ENCODE measurements at places on chromosomes 7 and 10.

DNA sequence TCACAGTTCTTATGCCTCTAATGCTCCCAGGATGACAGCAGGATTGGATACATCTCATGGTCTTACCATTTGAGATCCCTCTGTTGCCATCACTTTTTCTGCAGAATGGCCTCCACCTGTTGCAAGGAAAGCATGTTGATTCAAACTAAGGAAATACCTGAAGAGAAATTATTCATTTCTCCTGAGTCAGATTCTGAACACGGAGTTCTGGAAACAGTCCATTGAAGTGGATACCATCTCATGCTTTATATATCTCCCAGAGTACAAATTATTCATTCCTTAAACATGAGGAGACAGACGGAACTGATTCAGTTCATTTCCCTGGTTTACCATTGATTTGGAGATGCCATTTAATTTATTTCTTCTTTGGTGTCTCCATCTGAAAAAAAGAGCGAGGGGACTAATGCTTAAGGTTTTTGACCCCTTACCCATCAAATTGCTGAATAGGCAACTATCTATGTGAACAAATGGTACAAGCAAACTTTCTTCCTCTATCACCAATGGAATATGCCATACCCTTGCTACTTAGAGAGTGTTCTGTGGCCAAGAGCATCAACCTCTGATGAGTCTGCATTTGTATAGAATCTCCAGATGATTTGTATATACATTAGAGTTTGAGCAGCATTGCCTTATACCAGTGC is 305.0 kb upstream of the LRGUK start:
- DNase-seq = no peak

GRCh38 chr7:17063045-17063383 is 181.2 kb upstream of the AGR3 start:
- no peak for DNase-seq

GRCh38 chr7:65239707-65240352 is 133.8 kb upstream of the ZNF92 start:
- no peak for DNase-seq

DNA sequence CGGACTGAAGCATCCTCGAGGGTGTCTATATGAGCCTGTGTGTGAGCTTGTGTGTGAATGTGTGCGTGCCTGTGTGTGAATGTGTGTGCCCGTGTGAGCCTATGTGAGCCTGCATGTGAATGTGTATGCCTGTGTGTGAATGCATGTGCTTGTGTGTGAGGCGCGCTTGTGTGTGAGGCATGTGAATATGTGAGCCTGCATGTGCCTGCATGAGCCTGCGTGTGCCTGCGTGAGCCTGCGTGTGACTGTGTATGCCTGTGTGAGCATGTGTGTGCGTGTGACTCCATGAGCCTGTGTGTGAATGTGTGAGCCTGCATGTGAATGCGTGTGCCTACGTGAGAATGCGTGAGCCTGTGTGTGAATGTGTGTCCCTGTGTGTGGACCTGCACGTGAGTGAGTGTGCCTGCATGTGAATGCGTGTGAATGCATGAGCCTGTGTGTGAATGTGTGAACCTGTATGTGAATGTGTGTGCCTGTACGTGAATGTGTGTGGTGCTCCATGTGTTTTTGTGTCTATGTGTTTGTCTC is 33.4 kb downstream of the PDGFA start:
- DNase-seq = no peak

DNA sequence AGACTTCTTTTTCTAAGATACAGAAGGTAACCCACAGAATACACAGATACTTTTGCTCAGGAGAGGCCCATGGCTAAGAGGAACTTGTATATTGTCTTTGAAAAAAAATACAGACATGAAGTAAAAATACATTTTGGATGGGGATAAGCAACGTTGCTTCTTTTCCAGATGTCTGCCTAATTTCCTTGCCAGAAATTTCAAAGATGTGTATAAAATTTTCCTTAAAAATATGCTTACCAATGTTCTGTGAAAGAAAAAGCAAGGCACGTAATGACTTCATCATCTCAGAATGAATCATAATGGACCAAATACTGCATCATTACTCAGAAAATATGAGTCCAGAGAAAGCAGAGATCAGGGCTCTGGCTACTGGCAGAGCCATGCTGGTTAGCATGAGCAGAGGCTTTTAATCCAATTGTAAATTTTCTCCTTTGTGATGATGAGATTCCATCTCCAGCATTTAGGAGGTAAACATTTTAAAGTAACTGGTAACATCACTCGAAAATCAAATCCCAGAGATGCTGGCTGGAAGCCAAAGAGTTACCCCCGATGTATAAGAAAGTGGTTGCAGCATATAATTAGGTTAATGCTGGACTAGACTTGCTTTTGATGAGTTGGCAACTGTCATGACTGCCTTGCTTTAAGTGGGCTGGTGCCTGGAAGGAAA is 272.5 kb downstream of the SEMA3A start:
- DNase-seq = no peak

- no peak for DNase-seq
These were observed 228.0 kb upstream of the C7orf33 start for GRCh38 chr7:148362541-148362940.

DNA sequence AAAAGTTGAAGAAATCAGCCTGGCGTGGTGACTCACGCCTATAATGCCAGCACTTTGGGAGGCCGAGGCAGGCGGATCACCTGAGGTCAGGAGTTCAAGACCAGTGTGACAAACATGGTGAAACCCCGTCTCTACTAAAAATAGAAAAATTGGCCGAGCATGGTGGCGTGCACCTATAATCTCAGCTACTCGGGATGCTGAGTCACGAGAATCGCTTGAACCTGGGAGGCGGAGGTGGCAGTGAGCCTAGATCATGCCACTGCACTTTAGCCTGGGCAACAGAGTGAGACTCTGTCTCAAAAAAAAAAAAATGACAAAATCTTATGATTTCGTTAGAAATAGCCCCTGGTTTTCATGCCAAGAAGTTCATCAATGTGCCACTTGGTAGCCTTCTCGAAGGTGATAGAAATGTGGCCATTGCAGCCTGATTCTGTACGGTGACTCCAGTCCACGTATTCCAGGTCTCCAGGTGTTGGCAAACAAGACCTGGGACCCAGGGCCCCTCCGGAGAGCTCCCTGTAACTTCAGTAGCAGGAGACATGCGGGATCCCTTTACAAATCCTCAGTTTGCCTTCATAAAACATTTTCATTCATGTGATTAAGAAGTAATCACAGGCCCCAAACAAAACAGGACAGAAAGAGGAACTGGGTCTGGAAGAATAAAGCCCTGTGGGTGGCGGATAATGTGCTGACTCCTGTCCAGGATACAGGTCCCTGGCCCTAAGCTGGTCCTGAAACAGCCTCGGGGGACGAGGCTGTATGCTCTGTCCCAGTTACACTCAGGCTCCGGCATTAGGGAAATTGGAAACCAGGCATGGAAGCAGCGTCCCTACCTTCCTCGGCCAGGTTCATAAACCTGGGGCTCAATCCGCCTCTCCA is 207.3 kb upstream of the SH2B2 start:
- DNase-seq = no peak

DNA sequence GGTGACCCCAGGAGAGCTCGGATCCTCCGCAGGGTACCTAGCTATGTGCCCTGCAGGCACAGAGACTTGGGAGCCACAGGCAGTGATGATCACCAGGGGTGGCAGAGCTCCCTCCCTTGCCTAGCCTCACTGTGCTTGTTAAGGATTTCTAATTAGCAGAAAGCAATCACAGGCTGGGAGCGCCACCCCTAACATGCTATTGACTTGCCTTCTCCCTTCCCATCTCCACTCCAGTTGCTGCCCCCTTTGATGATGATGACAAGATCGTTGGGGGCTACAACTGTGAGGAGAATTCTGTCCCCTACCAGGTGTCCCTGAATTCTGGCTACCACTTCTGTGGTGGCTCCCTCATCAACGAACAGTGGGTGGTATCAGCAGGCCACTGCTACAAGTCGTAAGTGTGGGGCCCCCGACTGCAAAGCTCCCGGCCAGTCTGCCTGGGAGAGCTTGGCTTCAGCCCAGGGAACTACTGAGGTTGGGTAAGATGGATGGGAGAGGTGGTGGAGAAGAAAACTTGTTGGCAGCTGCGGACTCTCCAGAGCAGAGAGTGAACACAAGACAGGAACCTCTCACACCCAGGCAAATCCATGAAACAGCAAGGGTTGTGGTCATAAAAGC is 1.2 kb downstream of the PRSS1 start:
- DNase-seq = no peak

DNA sequence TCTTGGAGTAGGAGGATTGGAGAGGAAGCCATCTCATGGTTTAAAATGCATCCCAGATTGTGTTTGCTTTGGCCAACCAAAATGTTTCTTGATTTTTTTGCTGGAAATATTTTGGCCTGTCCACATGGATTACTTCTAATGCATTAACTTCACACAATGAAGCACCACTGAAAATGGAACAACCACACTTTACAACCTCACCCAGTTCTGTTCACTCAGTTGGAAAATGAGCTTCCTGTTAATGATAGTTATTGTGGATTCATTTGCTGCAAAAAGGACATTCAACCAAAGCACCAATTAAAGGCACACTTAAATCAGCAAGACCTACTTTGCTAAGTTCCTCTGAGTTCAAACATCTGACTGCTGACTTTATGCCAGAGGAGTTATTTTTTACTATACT is 11.3 kb upstream of the A1CF start:
- DNase-seq = no peak

DNA sequence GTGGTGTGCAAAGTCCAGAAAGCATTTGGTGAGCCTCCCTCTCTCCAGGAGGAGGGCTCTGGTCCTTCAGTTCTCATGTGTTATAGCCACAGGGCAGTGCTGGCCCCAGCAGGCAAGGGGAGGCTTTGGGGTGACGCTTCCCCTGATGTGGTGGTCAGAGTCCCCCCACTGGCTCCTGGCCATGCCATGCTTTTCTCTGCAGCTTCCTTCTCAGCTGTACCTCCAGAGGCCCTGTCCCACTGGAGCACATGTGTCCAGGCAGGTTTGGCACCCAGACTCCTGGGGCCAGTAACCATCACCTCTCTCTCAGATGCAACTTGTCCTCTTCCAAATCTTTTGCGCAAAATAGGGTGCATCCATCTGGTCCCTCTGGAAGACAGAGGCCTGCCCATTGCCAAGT is 233.0 kb upstream of the ZNF32 start:
- DNase-seq = no peak

GRCh38 chr10:127009366-127009765 is 104.1 kb downstream of the DOCK1 start:
- DNase-seq = no peak

GRCh38 chr10:17214971-17215781 is 12.9 kb upstream of the VIM start:
- no peak for DNase-seq

DNA sequence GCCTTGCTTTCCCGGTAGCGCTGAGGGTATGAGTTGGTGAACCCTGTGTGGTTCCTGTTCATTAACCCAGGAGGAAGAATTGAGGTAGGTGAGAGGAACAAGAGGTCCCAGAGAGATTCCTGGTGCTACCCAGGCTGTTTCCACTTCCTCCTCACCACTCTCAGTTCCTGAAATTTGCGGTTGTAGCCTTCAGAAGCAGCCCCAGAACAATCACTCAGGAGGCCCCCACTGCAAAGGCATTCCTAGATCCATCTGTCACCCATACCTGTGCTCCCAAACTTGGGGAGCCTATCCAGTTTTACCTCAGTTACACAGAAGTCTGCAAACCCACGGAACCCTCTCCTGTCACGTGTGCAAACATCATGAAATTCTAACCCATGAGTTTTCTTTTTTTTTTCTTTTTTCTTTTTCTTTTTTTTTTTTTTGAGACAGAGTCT is 9.0 kb upstream of the PIP4K2A start:
- DNase-seq = no peak

GRCh38 chr7:1160670-1161021 is 650 bp upstream of the ZFAND2A start:
- no peak for DNase-seq

DNA sequence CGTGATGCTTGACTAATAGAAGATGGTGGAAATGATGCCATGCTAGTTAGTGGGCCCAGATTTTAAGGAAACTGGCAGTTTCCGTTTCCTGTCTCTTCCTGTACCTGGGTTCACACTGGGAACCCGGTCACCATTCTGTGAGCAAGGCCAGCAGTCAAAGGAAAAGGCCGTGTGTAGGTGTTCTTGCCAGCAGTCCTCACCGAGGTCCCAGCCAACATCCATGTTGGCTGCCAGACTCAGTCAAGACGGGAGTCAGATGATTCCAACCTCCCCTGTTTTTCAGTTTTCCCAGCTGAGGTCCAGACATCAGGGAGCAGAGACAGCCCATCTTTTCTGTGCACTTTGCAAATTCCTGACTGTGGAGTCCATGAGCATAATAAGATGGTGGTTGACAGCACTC is 15.2 kb upstream of the PILRB start:
- no peak for DNase-seq

DNA sequence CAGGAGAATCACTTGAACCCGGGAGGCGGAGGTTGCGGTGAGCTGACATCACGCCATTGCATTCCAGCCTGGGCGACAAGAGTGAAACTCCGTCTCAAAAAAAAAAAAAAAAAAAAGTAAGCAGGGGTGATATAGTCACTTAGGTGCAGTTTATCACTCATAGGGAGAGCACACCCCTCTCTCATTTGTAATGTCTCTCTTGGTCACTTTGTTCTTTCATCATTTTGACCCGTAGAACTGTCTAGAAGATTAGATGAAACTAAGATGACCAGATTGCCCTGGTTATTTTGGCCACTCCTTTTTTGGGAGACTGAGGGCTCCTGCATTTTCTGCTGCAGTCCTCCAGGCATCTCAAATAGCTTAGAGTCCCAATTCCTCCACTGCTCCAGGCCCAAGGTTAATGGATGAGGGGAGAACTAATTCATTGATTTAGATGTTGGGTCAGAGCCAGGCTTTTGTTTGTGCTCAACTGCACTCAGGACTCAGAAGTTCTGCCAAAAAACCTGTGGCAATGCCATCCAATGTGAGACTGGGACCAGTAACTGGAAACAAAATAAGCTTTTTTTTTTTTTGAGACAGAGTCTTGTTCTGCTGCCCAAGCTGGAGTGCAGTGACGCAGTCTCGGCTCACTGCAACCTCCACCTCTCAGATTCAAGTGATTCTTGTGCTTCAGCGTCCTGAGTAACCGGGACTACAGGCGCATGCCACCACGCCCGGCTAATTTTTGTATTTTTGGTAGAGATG is 50.0 kb upstream of the CAMK1D start:
- no peak for DNase-seq

DNA sequence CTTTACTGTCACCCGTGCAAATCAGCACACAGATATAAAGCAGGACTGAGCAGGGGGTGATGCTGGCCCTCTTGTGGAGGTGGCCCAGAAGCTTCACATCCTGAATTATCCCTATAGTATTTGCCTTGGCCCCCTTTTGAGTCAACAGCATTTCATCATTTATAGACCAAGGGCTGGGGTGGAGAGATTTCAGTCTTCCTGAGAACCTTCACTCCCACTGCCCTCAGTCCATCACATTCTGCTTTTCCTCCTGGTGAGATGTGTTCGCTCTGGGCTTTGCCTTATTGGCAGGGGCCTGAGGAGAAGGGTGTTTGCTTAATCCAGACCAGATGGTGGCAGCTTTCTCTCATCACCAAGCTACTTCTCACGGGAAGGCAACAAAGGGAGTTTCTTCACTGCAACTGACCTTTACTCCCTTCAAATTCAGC is 47.7 kb downstream of the NOC3L start:
- DNase-seq = no peak
